ENCODE measurements at places on chromosomes 3 and 15.

GRCh38 chr3:30355622-30356021 is 250.8 kb upstream of the TGFBR2 start:
- DNase-seq = no peak

GRCh38 chr3:57983734-57984518 is 24.3 kb upstream of the FLNB start:
- peak; percentile 48 for DNase-seq

DNA sequence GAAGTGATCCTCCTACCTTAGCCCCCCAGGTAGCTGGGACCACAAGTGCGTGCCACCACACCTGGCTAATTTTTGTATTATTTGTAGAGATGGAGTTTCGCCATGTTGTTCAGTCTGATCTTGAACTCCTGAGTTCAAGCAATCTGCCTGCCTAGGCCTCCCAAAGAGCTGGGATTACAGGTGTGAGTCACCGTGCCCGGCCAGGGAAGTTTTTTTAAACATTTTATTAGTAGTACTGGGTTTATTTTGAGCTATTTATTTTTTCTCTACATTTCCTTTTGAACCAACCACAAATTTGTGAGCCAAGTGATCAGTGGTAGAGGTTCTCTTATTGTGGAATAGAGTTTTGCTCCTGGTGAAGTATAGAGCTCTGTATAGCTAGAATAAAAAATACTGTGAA is 33.7 kb downstream of the ARMC8 start:
- no peak for DNase-seq

DNA sequence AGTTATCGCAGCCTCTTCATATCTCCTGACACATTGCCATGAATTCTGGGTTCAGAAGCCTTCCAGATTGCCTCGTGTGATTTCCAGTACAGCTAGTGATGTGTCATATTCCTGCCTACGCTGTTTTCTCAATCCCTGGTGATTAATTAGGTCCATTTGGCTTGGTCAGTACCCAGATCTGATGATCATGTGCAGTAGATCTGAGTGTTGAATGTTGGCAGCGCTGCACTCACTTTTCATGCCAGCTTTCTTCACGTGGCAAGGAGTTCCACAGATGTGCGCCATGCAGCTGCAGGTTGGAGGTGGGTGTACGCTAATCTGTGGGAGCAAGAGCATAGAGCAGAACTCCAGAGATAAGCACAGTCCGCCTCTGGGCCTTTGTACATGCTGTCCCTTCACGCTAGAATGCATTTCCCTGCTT is 86.9 kb upstream of the COL6A5 start:
- no peak for DNase-seq

DNA sequence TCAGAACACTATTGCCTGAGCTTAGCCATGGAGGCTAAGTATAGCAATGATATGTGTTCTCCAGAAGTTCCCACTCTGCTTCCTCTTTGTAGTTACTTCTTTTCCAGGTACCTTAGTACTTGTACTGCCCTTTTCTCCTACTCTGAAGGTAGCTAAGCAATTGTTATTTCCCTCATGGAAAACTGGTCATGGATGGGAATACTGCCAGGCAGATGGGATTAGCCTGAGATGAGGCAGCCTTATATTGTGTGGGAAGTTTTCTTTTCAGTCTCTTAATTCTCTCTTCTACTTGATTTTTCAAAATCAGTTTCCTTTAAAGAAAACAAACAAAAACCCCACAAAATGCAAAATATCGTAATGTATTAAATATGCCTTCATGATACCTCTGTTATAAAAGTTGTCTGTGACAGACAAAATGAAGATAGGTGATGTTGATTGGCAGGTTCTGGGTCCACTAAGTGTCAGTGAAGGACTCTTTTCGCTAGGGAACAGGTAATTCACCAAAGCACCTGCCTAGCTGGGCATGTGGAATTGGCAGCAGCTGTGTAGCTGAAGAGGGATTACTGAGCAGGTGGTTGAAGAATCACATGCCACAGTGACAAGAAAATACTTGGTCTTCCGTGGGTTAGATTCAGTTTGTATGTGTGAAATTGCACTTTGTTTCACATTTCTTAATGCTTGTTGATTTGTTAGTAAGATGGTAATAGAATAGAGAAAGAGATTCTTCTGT is 4.1 kb downstream of the ZNF609 start:
- no peak for DNase-seq

DNA sequence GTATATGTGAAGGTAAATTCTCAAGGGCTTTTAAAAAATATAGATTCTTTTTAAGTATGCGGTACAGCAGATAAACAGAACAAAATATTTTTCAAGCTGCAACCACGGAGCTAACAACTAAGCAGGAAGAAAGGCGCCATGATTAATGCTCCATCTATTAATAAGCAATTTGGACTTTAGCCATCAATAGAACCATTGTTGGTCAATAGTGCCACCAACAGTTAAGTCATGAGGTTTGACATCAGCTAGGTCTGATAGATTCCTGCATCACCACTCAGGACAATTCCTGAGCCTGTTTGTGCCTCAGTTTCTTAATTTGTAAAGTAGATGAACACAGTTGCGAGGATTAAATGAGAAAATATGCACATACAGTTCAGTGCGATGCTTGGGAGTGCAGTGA is 65.1 kb upstream of the FAM3D start:
- no peak for DNase-seq

DNA sequence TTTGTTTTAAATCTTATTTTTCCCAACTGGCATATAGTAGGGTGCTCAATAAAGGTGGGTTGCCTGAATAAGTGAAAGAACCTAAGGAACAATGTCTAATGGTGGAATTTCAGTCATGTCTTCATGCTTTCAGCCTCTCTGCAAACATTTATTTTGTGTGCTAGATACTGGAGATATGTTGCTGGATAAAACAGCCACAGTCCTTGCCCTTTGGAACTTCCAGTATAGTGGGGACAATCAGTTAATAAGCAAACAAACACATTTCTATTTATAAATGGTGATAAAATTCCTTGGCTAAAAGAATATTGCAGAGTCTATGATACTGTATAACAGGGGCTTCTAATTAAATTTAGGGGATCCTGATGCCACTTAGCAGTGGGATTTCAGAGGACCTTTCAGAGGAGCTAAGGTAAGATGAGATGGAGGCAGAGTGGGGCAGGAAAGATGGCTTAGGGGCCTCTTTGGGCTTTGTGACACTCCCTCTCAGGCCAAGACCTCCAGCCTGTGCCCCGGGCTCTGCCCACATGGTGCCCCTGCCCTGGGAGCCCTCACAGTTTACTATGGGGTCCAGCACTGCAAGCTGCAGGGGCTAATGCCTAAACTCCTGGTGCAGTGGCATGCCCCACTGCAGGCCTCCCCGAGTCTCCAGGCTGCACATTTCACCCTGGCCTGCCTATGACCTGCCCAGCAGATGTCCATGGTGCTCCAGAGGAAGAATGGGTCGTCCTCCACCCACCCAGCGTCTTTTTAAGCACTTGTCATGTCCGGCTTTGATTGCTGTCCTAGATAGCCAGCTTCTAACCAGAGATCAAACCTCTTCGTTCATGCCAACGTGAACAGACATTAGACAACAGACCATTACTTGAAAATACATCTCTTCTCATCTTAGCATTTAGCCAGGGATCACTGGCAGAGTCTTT is 61.6 kb upstream of the PRR23C start:
- DNase-seq = no peak

DNA sequence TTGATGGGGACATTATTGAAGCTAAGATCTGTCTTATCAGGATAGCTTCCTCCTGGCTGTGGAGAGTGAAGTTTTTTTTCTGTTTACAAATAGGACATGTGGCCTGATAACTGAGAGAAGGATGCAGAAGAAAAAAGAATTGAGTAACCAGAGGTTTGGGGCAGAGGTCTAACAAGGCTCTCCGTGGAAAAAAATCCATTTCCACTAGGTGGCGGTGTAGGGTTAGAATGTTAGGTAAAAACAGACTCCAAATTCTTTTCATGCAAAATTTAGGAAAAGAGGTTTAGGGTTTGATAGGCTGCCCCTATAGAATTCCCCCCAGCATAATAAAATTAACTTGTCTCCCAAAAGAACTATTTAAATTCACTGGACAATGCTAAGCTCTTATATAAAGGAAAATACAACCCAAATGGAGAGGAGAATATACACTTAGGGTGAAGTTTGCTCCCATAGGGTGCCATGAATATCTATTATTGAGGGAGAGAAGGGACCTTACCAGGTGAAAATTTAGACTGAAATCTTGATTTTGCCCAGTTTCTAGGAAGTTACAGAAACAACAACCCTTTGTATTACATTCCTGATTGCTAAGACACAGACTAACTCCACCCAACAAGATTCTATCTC is 1560.4 kb downstream of the OTOL1 start:
- peak; percentile 38 for DNase-seq

DNA sequence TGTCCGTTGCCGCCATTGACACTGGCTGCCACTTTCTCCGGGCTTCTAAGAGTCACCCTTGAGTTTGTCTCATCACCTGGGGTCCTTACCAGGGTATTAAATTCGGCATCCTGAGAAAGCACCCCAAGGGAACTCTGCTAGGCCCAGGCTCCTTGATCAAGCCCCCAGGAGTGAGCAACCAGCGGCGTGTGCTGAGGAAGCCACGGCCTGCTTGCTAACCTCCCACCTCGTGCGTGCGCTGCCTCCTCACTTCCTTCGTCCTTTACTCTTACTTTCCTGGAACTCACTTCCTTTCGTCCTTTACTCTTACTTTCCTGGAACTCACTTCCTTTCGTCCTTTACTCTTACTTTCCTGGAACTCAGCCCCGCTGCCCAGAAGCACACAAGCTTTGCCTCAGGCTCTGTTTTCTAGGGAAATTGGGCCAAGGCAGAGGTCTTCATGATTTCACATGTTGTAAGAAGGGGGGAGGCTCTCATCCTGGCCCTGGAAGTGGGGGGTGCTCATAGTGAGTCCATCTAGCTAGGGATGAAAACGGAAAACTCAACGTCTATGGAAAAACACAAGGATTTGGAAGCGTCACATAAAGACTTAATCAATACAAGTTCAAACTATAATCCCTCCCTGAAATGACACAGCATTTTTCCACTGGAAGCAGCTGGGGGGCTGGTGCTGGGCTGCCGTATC is 36.7 kb upstream of the BDH1 start:
- DNase-seq = no peak

All from RWPE1 (cell line).